ENCODE measurements at places on chromosomes 16 and 17.

GRCh38 chr17:77427391-77427991 is 286.7 kb downstream of the SEC14L1 start:
- DNase-seq: no peak

GRCh38 chr16:50887500-50888298 is 145.8 kb downstream of the CYLD start:
- no peak for DNase-seq

DNA sequence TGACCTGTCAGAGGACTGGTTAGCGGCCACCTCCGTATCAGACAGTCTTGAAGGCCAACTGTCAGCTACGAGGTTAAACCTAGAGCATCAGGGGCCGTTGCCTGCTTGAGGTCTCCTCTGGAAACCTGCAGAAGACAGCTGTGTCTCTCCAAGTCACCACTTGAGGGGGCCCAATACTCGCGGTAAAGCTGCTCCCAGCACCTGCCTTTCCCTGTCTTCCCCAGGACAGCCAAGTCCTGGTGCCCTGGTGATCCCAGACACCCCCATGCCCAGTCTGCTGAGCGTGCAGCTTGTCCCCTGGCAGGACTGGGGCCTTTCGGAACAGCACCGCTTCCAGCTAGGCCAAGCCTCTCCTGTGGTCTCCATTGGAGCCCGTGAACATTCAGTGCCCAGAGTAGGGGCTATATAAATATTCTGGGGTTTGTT is 80.1 kb downstream of the DNAH17 start:
- DNase-seq: no peak

GRCh38 chr17:70780031-70780430 is 610.7 kb downstream of the KCNJ2 start:
- DNase-seq: no peak

DNA sequence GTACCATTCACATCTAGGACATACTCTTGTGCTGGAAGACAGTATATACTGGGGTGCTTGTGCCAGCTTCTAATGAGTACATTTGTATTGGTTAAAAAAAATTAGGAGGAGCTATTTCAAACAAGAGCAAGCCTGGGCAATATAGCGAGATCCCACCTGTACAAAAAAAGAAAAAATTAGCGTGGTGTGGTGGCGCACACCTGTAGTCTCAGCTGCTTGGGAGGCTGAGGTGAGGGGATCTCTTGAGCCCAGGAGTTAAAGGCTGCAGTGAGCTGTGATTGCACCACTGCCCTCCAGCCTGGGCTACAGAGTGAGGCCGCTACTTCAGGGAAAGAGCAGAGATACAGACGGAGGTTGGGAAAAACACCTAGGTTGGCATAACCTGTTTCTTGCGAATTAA is 1.2 kb downstream of the MRTFB start:
- DNase-seq: no peak
